AG08396 (cell line): ENCODE measurements at places on chromosomes 3 and 15.
A peak's percentile ranks its signal among the peaks of the same experiment; 100 is the strongest.

GRCh38 chr3:194849166-194849875 is 163.6 kb downstream of the FAM43A start:
- no peak for DNase-seq

DNA sequence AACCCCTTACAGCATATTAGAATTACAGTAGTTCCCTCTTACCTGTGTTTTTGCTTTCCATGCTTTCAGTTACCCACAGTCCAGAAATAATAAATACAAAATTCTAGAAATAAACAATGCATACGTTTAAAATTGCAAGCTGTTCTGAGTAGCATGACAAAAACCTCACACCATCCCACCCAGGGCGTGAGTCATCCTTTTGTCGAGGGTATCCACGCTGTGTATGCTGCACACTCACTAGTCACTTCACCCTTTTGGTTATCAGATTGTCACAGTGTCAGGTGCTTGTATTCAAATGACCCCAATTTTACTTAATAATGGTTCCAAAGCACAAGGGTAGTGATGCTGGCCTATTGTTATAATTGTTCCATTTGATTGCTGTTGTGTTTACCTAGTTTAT is 72.5 kb upstream of the P3H2 start:
- no peak for DNase-seq

DNA sequence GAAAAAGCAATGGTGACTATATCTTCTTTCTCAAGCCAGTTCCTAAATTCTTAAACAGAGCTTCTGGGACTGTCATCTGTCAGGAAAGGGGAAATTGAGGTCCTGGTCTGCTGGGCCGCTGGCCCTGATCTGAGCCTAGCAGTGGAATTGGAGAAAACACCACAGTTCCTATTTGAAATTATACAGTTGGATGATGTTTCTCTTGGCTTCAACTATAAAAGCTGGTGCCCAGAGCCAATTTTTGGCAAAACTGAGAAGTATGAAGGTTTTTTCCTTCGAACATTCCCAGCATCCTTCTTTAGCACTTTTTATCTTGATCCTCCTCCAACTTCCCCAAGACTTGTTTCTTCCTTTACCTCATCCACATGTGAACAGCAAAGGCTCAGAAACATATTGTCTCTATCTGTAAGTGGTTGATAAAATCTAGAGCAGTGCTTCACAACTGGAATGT is 83.9 kb downstream of the CD47 start:
- no peak for DNase-seq

DNA sequence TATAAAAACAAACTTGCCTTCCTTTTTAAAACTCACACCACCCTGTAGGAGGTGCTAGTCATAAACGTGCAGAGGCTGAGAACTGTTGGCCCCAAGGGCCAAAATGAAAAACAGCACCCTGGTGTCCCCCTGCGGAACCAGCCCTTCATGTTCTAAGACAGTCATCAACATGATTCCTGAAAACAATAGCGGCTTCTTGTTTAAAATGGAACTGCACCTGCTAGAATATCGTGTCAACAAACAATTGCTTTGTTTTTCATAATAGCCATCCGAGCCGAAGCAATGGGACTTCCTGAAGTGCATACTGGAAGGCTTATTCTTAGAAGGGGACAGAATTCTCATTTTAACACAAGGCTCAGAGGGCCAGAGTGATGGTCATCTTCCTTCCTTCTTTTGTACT is 43.7 kb downstream of the MECOM start:
- no peak for DNase-seq

GRCh38 chr3:117059067-117059955 is 349.7 kb downstream of the TUSC7 start:
- no peak for DNase-seq

DNA sequence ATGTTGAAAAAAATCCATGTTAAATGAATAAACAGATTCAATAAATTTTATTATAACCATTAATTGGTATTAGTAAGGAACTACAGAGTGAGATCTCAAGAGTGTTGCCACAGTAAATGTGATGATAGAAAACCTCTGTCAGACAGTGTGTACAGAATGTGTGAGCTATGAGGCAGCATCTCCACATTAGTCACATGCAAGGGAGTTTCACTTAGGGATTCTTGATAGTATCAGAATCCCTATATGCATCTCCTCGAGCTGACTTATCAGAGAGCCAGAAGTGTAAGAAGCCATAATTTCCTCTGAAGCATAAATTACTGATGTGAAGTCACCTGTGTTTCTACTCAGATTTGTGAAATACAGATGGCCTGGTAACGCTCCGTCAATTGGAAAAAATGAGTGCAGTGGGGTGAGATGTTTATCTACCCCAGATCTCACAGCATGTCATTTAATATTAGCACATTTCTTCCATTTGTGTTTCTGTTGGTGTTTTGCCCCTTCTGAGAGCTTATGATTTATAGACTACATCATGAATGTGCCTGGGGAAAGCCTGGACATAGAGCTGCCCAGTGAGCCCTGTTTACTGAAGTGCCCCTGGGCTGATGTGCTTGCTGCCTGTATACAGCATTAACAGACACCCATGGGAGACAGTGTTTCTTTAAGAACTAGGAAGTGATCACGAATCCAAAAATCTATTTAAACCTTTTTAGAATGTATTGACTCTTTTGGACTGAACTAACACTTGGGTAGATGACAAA is 262.4 kb downstream of the CPNE4 start:
- no peak for DNase-seq

GRCh38 chr3:155423526-155424322 is 130.2 kb upstream of the STRIT1 start:
- DNase-seq, result no peak

GRCh38 chr3:197989651-197990050 is 29.6 kb downstream of the LMLN start:
- DNase-seq, result no peak

DNA sequence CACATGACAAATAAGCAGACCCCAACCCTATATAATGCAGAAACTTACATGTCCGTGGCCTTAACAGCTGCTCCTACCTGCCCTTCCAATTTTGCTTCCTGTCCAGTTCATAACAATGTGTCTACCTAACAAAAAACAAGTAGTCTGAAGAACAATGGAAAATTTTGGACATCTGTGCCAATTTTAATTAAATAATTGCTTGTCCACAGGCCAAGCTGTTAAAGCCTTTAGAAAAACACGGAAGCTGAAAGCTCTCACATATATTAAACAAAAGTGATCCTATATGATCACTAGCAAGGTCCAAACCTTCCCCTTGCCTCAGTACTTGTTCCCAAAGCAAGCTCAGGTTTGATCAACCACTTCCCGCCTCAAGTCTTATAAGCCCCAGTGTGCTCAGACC is 37.1 kb downstream of the MAGI1 start:
- DNase-seq, result no peak

- DNase-seq, result no peak
These were observed 215.2 kb downstream of the ZNF621 start for GRCh38 chr3:40739971-40740370.

- DNase-seq, result no peak
These were observed 376.9 kb downstream of the CNTN6 start for GRCh38 chr3:1469687-1470086.

DNA sequence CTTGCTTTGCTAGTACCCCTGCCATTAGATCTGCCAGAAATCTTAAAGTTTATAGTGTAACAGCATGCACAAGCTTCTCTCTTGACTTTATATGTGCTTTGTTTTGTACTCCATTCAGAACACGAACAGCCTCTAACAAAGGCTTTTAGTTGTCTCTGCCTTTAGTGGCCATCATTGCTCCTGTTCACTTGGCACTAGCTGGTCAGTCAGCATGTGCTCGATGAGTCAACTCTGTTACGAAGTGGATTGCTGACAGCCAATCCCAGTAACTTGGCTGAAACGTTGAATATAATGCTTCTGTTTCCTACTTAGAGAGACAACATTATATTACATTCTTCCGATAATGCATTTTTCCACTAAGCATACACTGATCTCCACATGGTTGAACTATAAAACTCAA is 349.2 kb downstream of the NAALADL2 start:
- DNase-seq, result no peak

GRCh38 chr3:151750181-151750580 is 16.5 kb downstream of the AADACL2 start:
- no peak for DNase-seq

DNA sequence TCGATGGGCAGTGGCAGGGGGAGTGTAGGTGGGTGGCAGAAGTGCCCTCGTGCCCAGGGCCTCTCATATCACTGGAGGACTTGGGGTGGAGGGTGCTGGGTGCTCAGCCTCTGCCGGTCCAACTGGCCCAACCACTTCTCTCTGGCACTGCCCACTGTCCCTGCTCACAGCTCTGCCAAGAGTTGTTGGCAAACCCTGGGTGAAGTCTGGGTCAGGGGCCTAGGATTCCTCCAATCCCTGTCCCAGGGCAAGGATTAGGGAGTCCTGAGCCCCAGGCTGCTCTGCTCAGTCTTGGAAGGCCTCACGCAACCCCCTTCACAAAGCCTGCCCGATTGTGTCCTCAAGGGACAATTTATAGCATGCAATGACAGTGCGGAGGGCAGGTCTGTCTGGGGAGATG is 5.2 kb upstream of the PRKCD start:
- DNase-seq, result no peak

GRCh38 chr3:170692720-170693119 is 106.8 kb upstream of the SLC7A14 start:
- DNase-seq, result no peak

GRCh38 chr3:72542781-72543180 is 305.5 kb downstream of the SHQ1 start:
- no peak for DNase-seq

GRCh38 chr3:24222165-24222805 is 272.4 kb downstream of the THRB start:
- DNase-seq, result no peak

GRCh38 chr15:35540885-35541284 is 5.1 kb downstream of the DPH6 start:
- DNase-seq, result peak; percentile 48

DNA sequence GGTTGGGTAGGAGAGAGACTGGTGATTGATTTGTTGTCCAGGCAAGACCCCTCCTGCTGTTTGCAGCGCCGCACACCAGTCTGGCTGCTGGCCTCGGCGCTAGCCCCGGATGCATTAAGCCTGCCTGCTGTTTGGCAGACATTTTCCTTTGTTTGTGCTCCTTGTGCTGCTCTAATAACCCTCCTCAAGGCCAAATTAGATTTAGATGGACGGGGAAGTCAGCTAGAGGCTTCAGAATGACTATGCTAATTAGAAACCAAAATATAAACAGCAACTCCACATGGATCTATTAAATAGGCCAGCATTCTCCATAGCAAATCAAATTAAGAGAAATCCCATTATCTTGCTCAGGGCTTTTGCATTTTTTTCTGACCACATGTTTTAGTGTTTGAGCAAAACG is 445.2 kb downstream of the SQOR start:
- no peak for DNase-seq

DNA sequence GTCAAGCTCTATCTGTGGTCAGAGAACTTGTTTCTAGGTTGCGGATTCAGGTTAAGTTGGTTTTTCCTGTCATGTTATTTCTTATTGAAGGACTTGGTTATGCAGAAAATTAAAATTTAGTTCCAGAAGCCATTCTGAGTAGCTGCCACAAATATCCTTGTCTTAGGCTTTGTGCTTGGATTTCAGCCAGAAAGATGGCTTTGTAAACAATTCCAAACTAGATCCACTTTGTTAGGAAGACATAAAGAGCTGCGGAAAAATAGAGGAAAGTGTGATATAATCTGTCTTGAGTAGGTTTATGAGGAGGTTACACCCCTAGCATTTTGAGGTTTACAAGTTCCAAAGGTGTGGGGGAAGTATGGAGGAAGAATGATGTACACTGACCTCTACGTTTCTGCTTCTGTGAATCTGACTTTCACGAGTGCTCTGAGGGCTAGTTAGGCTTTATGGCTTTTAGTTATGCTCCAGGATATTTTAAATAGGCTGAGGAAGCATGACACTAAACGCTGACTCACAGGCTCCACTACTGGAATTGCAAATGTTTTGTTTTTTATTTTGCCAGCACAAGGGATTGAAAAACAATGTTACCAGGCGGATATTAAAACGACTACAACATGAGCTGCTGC is 46.3 kb upstream of the UTS2B start:
- peak; percentile 43 for DNase-seq

GRCh38 chr3:48507256-48508061 is 3.5 kb upstream of the SHISA5 start:
- peak; percentile 60 for DNase-seq

DNA sequence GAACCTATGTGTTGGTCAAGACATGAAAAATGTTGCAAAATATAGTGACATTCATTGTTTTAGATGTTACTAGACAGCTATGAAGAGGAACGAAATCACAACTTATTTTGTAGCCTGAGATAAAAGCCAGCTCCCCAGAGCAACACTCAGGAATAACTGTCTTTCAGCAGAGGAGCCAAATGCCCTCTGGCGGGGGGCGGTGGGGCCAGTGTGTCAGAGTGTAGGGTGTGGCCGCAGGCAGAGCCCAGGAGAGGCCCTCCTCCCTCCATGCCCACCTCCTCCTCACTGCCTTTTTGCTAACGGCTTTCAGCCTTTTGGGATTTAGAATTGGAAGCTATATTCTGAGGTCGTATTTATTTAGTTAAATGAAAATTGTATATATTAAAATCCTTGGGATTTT is 16.9 kb downstream of the APOD start:
- no peak for DNase-seq

DNA sequence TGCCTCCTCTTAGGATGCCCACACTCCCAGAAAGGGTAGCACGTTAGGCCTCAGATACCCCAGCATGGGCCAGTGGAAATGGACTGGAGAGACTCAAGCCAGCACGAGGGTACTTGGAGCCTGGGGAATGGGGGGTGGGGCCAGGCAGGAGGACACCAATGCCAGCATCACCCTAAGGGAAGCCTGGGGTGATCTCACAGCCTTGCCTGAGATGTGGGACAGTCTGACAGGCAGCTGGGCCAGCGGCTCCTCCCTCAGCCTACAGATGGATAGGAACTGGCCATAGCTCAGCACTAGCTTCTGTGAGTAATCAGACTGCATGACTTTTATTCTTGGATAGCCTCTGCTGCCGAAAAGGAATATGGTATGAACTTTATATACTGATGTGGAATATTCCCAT is 59.6 kb upstream of the MRPS22 start:
- DNase-seq, result no peak
